ENCODE measurements at places on chromosomes 4 and X.

DNA sequence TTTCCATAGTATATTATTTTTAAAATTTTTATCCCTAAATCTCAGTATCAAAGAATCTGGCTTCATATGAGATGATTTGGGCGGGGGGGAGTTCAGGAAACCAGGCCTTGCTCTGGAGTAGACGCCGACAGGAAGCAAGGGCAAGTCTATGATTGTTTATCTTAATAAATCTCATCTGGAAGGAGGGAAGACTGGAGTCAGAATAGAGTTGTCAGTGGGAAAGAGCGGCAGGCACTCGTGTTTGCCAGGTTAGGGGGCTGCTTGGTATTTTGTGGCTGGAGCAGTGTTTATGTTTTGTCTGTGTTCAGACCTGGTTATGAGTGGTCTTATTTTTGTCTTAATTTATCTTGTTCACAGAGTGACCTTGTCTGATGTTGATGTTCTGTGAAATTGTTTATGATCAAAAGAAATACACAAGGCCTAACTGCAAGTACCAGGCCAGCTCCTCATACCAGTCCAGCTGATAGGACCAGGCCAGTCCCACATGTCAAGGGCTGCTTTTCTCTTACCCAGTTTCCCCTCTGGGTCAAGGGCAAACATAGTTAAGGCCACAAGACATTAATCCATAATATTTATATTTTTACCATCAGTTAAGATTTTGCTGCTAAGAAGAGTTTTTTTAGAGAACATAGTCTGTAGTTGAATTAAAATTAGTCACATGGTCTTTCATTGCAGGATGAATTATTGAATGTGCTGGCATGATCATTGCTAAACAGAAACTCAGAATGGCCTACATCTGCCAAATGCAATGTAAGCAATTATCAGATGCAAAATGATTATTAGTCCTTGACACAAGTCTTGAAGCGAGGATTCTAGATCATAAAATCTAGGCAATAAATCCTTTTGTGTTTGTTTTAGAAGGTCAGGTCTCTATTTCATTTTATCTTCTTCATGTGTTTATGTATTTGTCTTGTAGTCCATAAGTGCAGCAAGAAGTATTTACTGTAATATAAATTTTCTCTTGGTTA, 176.5 kb downstream of the GASK1B start:
- DNase-seq, result no peak

- no peak for DNase-seq
Observed at GRCh38 chr4:41143311-41144039, 70.9 kb downstream of the APBB2 start.

DNA sequence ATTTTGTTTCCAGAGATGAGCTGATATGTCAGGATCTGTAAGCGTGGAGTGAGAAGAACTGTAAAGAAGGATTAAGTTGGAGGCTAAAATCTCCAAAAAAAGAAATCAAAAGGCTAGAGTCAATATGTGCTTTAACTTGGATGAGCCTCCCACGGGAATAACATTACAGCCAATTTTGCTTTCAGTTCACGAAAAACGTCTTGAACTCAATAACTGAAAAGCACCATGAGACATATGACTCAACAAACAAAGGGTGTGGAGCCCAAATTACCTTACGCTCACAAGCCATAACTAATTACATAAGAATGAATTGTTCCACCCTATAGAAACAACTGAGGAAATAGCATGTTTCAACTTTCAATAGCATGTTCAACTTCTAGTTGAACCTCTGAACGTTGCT, 22.3 kb downstream of the TMPRSS11D start:
- DNase-seq, result no peak

DNA sequence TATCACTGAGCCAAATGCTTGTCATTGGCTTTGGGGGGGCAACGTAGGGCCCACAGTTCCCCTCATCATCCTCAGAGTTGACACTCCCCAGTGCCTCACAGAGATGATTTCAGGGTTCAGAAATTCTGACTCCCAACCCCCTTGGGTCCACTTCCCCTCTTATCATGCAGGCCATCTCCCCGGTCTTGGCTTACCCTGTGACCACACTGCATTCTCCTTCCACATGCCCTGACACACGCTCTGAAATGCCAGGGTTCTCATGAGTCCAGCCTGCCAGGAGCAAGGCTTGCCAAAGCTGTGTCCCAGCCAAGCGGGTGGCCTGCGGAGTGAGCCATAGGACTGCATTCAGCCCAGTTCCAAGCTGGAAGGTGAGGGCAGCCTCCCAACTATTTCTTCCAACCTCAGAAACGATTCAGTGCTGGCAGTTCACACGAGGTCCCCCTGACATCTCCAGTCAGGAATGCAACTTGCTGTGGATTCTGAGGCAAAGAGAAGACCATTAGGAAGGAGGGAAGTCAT, 101.2 kb downstream of the SMIM20 start:
- DNase-seq, result no peak

DNA sequence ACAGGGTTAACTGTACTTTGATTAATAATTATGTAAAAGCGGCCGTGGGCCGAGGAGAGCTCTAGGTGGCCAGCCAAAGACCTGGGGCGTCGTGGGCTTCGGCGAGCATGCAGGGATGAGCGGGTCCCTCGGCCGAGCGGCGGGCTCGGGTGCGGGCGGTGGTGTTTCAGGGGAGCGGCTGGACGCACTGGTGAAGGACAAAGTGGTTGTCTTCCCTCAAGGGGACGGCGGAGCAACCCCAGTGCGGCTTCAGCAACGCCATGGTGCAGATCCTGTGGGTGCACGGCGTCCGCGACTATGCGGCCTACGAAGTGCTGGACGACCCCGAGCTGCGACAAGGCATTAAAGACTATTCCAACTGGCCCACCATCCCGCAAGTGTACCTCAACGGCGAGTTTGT, 103.0 kb upstream of the C1GALT1C1 start:
- no peak for DNase-seq

- DNase-seq, result no peak
Observed at GRCh38 chrX:2391869-2392606, 108.7 kb downstream of the DHRSX start.

- DNase-seq, result no peak
Observed at GRCh38 chrX:72110051-72110875, 21.5 kb downstream of the RTL5 start.
